Neural progenitor cell (in vitro differentiated cells): ENCODE measurements at places on chromosomes 4 and X. TPM values are rescaled to one million over a fixed set of nuclear protein-coding genes. Genes with fewer than 3 reads are reported as not detected.

DNA sequence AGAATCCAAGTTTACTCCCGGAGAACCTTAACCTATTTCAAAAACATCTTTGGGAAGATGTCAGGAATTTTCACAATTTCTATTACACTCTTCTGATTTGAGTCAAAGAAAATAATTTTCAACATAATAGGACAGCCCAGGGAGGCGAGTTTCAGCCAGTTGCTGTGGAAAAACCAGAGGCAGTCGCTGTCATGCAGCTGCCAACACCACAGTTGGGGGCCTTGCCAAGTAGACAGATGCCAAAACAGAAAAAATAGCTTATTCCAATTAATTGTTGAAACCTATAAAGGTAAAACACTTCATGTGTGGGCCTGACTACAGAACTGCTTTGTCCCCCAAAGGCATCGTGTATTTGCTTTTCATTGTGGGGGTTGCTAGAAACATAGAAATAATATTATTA lies 225.8 kb downstream of the DMD start:
- H3K36me3 ChIP-seq = no peaks in the 10 kb centered on the region
- no peaks in the 10 kb centered on the region for H3K4me1 ChIP-seq
- H3K4me3 ChIP-seq = no peak overlapping the region
- H3K27ac ChIP-seq = no peak overlapping the region
- no peaks in the 10 kb centered on the region for H3K27me3 ChIP-seq

The TMEM184C gene
- total RNA-seq = 28.8 and 35.7 TPM in 2 replicates

- H3K4me3 ChIP-seq = peak overlapping the region; percentile 7
- no peaks in the 10 kb centered on the region for H3K36me3 ChIP-seq
- peak; percentile 89 for DNase-seq
- H3K4me1 ChIP-seq = peaks cover 41% of the 10 kb centered on the region
These were observed 33.1 kb downstream of the LEF1 start for GRCh38 chr4:108135549-108136209.

- no peaks in the 10 kb centered on the region for H3K36me3 ChIP-seq
- peaks cover 14% of the 10 kb centered on the region for H3K4me1 ChIP-seq
- no peak overlapping the region for H3K4me3 ChIP-seq
- DNase-seq = no peak
These were observed 50.8 kb downstream of the HTRA3 start for GRCh38 chr4:8320386-8320750.

- H3K4me1 ChIP-seq = no peaks in the 10 kb centered on the region
- no peaks in the 10 kb centered on the region for H3K36me3 ChIP-seq
- DNase-seq = no peak
- no peaks in the 10 kb centered on the region for H3K27me3 ChIP-seq
- no peak overlapping the region for H3K27ac ChIP-seq
- no peak overlapping the region for H3K4me3 ChIP-seq
These were observed 534.9 kb upstream of the FTHL17 start for GRCh38 chrX:31606771-31607170.

The TEX13C gene
- not detected in 2 replicates for total RNA-seq

- H3K36me3 ChIP-seq = no peaks in the 10 kb centered on the region
- H3K4me3 ChIP-seq = no peak overlapping the region
- H3K27me3 ChIP-seq = no peaks in the 10 kb centered on the region
- H3K27ac ChIP-seq = no peak overlapping the region
- H3K4me1 ChIP-seq = no peaks in the 10 kb centered on the region
These were observed 509.6 kb upstream of the DIPK2B start for GRCh38 chrX:45710081-45710801.

GRCh38 chr4:103092245-103092644 lies 7.4 kb downstream of the BDH2 start:
- no peak for DNase-seq
- no peak overlapping the region for H3K4me3 ChIP-seq
- H3K4me1 ChIP-seq = no peaks in the 10 kb centered on the region
- H3K36me3 ChIP-seq = no peaks in the 10 kb centered on the region
- no peak overlapping the region for H3K27ac ChIP-seq
- H3K27me3 ChIP-seq = no peaks in the 10 kb centered on the region

GRCh38 chrX:46308110-46308509 lies 237.1 kb downstream of the ZNF674 start:
- H3K36me3 ChIP-seq = no peaks in the 10 kb centered on the region
- DNase-seq = no peak
- peaks cover 12% of the 10 kb centered on the region for H3K4me1 ChIP-seq
- no peak overlapping the region for H3K27ac ChIP-seq
- H3K4me3 ChIP-seq = no peak overlapping the region

DNA sequence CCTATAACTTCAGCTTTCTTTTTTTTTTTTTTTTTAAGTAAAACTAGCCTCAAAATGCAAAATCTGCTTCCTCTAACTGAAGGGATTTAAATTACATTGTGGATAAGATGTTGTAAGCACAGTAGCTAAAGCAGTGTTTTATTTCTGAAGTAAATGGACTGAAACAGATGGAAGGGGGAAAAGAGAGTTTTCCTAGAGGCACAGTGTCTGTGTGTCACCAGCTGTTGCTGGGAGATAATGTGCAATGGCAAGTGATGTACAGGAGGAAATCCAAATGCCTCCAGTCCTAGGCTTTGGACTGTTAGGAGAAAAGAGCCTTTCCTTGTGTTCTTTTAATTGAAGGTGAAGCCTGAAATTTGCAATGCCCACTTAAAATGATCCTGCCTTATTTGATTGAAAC lies 672.1 kb downstream of the GRXCR1 start:
- H3K27me3 ChIP-seq = no peaks in the 10 kb centered on the region
- H3K27ac ChIP-seq = no peak overlapping the region
- no peaks in the 10 kb centered on the region for H3K4me1 ChIP-seq

DNA sequence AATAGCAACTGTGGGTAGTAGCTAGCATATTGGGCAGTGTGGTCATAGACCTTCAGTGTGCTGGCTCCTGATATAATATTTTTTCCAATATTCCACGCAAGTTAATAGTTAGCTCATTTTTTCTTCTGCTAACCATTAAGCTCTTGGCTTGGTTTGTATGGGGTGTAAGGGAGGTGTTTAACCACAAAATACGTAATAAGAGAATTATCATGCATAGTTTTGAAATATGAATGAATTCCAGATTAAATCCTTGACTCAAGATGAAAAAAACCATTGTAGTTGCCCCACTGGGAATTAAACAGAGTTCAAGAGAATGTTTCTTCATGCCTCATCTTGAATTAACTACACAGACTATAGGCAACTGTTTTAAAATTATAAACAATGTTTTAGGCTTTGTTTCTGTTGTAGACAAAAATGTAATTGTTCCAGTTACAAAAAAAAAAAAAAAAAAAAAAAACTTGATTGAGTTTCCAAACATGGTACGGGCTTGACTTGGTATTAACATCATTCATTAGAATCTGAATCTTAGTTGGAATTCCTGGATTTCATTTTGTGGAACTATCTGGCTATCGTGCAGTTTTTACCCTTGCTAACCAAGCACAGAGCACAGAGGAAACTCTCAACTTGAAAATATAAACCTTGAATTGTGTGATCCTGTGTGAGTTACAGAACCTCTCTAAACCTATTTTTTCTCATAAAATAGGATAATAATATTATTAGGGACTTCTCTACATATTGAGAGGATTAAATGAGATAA lies 28.4 kb downstream of the CXCL1 start:
- H3K36me3 ChIP-seq = no peaks in the 10 kb centered on the region
- no peak for DNase-seq
- H3K27me3 ChIP-seq = no peaks in the 10 kb centered on the region
- H3K4me1 ChIP-seq = no peaks in the 10 kb centered on the region
- no peak overlapping the region for H3K4me3 ChIP-seq

The SYTL5 gene
- total RNA-seq = 0.87 and 1.7 TPM in 2 replicates

GRCh38 chr4:53935780-53936179 lies 128.6 kb downstream of the CHIC2 start:
- H3K27me3 ChIP-seq = no peaks in the 10 kb centered on the region
- no peak overlapping the region for H3K27ac ChIP-seq
- H3K4me1 ChIP-seq = no peaks in the 10 kb centered on the region
- no peak for DNase-seq
- no peaks in the 10 kb centered on the region for H3K36me3 ChIP-seq
- H3K4me3 ChIP-seq = no peak overlapping the region

The GLRA2 gene
- total RNA-seq = not detected in 2 replicates

GRCh38 chr4:123300222-123301039 lies 96.2 kb upstream of the SPRY1 start:
- H3K27ac ChIP-seq = no peak overlapping the region
- no peak for DNase-seq
- no peak overlapping the region for H3K4me3 ChIP-seq
- H3K36me3 ChIP-seq = no peaks in the 10 kb centered on the region
- H3K27me3 ChIP-seq = no peaks in the 10 kb centered on the region

- no peak overlapping the region for H3K4me3 ChIP-seq
- peak; percentile 61 for DNase-seq
- peaks cover 15% of the 10 kb centered on the region for H3K4me1 ChIP-seq
- H3K36me3 ChIP-seq = no peaks in the 10 kb centered on the region
- H3K27me3 ChIP-seq = no peaks in the 10 kb centered on the region
- no peak overlapping the region for H3K27ac ChIP-seq
These were observed 668.0 kb upstream of the LCORL start for GRCh38 chr4:18689308-18690115.

The CLNK gene
- total RNA-seq = not detected in 2 replicates

GRCh38 chrX:17412692-17413091 lies 37.7 kb downstream of the NHS start:
- H3K27me3 ChIP-seq = no peaks in the 10 kb centered on the region
- H3K27ac ChIP-seq = no peak overlapping the region
- no peak overlapping the region for H3K4me3 ChIP-seq
- no peaks in the 10 kb centered on the region for H3K36me3 ChIP-seq

The ESX1 gene
- total RNA-seq = not detected in 2 replicates

- DNase-seq = no peak
- no peaks in the 10 kb centered on the region for H3K4me1 ChIP-seq
- H3K27ac ChIP-seq = no peak overlapping the region
- H3K4me3 ChIP-seq = no peak overlapping the region
These were observed 64.6 kb downstream of the KDM6A start for GRCh38 chrX:44937606-44938005.

The SSX5 gene
- total RNA-seq = not detected in 2 replicates

GRCh38 chrX:123990602-123991001 lies 29.1 kb downstream of the STAG2 start:
- H3K27ac ChIP-seq = no peak overlapping the region
- DNase-seq = no peak

- peaks cover 11% of the 10 kb centered on the region for H3K36me3 ChIP-seq
- H3K4me1 ChIP-seq = no peaks in the 10 kb centered on the region
- no peaks in the 10 kb centered on the region for H3K27me3 ChIP-seq
- DNase-seq = no peak
These were observed 47.5 kb upstream of the FAM120C start for GRCh38 chrX:54230435-54231148.

DNA sequence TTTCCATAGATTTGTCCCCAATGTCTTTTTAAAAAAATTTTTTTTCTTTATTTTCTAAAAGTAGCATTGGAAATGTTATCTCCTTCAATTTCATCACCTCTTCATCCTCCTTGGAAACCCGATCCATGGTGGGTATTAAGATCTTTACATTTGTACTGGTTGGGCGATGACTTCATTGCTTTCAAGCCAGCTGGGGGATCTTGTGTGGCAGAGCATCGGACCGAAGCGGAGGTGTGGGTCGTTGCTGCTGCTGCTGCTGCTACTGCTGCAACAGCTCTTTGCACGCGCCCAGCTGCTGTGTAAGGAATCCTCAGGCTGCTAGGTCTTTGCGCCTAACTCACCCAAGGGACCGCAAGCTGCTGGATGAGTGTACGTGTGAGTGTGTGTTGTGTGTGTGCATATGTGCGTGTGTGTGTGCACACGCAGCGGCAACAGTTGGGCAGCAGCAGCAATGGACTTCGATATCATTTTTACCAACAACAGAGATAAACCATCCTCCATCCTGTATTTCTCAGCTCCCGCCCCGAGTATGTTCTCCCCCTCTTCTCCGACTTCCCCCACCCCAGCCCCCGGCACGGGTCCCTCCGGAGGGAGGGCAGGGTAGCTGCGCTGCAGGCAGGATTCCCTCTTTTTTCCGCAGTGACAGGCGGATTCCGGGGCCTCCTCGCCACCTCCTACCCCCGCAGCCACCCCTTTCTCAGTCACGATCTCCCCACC lies 768 bp upstream of the CDKL5 start:
- H3K27ac ChIP-seq = no peak overlapping the region
- peaks cover 10% of the 10 kb centered on the region for H3K27me3 ChIP-seq
- H3K4me1 ChIP-seq = peaks cover 22% of the 10 kb centered on the region
- peak overlapping the region; percentile 80 for H3K4me3 ChIP-seq
- H3K36me3 ChIP-seq = no peaks in the 10 kb centered on the region
- DNase-seq = peak; percentile 69

- no peaks in the 10 kb centered on the region for H3K4me1 ChIP-seq
- H3K27me3 ChIP-seq = no peaks in the 10 kb centered on the region
- no peak overlapping the region for H3K4me3 ChIP-seq
- no peak overlapping the region for H3K27ac ChIP-seq
- no peak for DNase-seq
These were observed 66.6 kb upstream of the TAB3 start for GRCh38 chrX:30955687-30956086.

- H3K4me3 ChIP-seq = no peak overlapping the region
- no peak overlapping the region for H3K27ac ChIP-seq
- no peaks in the 10 kb centered on the region for H3K27me3 ChIP-seq
- H3K36me3 ChIP-seq = no peaks in the 10 kb centered on the region
- DNase-seq = no peak
These were observed 231.0 kb upstream of the GATB start for GRCh38 chr4:151991884-151992167.

The SMIM10L2A gene
- 1.9 and 5.9 TPM in 2 replicates for total RNA-seq

The OCIAD1 gene
- 162 and 260 TPM in 2 replicates for total RNA-seq

The PCDH7 gene
- total RNA-seq = 7.9 and 8.1 TPM in 2 replicates

- H3K4me3 ChIP-seq = no peak overlapping the region
- no peaks in the 10 kb centered on the region for H3K36me3 ChIP-seq
- DNase-seq = no peak
- H3K27ac ChIP-seq = no peak overlapping the region
- no peaks in the 10 kb centered on the region for H3K27me3 ChIP-seq
These were observed 9.4 kb downstream of the GPRIN3 start for GRCh38 chr4:89298155-89298554.

The ARMCX1 gene
- 30.8 and 41.9 TPM in 2 replicates for total RNA-seq

The MCF2 gene
- total RNA-seq = 0.09 and 0.80 TPM in 2 replicates

The MAGEC1 gene
- total RNA-seq = not detected in 2 replicates

- H3K4me3 ChIP-seq = no peak overlapping the region
- DNase-seq = no peak
- no peaks in the 10 kb centered on the region for H3K36me3 ChIP-seq
These were observed 254.5 kb downstream of the SPRY1 start for GRCh38 chr4:123651066-123651465.

GRCh38 chr4:16259241-16259888 lies 33.1 kb upstream of the TAPT1 start:
- DNase-seq = no peak
- H3K27me3 ChIP-seq = no peaks in the 10 kb centered on the region
- no peaks in the 10 kb centered on the region for H3K4me1 ChIP-seq

The CDS1 gene
- 2.8 and 3.5 TPM in 2 replicates for total RNA-seq

The MAGEC2 gene
- not detected in 2 replicates for total RNA-seq

The GLUD2 gene
- 7.5 and 8.9 TPM in 2 replicates for total RNA-seq

DNA sequence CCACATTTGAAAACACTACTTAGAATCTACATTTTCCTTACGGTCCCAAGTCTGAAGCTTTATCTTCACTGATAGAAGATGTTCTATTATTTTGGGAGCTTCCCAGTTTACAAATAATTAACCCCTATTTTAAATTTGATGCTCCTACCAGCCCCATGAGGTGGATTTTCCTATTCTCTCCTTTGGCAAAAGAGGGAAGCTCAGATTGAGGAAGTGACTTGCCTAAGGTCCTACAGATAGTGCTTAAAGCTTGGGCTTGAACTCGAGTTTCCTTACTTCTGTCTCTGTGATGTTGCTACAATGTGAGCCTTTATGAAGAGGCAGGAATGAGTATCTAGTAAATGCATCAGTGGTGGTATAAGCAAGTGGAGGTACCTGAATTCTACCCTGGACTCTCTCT lies 27.5 kb downstream of the HEPH start:
- H3K27ac ChIP-seq = no peak overlapping the region
- peaks cover 10% of the 10 kb centered on the region for H3K36me3 ChIP-seq
- H3K27me3 ChIP-seq = no peaks in the 10 kb centered on the region
- no peak for DNase-seq

- H3K27ac ChIP-seq = no peak overlapping the region
- H3K4me1 ChIP-seq = peaks cover 15% of the 10 kb centered on the region
These were observed 156.5 kb downstream of the NHS start for GRCh38 chrX:17531500-17531899.

The KIF4A gene
- 63.6 and 77.6 TPM in 2 replicates for total RNA-seq

The P2RY8 gene
- total RNA-seq = 0.32 and 0.68 TPM in 2 replicates
